ENCODE measurements at places on chromosomes 7 and 10.
A peak's percentile ranks its signal among the peaks of the same experiment; 100 is the strongest.

- no peak for DNase-seq
Measured at GRCh38 chr10:82934429-82934828, 1059.4 kb downstream of the NRG3 start.

GRCh38 chr7:90224195-90224594 lies 12.7 kb downstream of the STEAP2 start:
- no peak for DNase-seq

DNA sequence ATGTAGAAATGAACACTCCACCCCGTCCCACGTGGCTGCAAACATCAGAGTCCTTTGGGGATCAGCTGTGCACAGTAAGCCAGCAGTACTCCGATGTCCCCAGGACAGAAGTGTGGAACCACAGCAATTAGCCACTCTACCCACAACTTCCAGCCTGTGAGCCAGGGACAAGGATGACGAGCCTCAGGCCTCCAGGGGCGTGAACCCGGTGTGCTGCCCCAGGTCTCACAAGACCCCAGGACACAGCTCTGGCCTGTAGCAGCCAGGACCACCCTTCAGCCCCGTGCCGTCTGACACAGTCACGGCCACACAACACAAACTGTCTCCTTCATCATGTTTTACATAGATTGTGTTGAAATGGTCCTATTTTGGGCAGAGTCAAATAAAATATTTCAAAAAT lies 113.0 kb upstream of the DIP2C start:
- DNase-seq, result no peak

DNA sequence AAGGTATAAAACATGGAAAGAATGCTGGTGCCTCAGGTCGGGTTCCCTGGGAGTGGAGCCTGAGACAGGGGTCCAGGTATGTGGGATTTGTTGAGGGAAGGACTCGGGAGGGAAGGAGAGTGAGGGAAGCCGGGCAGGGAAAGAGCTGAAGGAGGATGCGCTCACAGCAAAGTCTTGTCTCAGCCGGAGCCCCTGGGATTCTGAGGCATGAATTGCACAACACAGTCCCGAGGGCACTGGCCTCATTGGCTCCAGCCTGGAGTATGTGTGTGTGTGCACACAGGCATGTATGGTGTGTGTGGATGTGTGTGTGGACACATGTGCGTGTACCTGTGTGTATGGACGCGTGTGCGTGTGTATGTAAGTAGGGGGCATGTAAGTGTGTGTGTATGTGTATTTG lies 87.4 kb downstream of the WDFY4 start:
- no peak for DNase-seq

GRCh38 chr7:29885626-29886025 lies 79.3 kb downstream of the WIPF3 start:
- DNase-seq, result no peak

- no peak for DNase-seq
Measured at GRCh38 chr10:7412237-7412927, 1.5 kb upstream of the SFMBT2 start.

DNA sequence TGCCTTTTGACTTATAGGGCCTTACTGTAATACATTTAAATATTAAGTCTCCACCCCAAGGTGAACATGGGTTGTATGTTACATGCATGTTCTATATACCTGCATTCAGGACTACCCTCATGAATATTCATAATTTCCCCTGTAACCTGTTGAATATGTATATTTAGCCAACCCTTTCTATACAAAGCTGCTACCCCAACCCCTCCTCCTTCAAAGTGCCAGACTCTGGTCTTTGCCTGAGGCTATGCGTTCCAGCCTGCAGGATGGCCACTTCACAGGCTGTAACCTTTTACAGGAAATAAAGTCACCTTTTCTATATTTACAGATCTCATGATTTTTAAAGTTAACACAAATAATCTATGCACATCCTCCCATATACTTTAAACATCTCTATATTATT lies 10.1 kb upstream of the UNC5B start:
- no peak for DNase-seq

- no peak for DNase-seq
Measured at GRCh38 chr7:98629001-98629431, 11.9 kb downstream of the NPTX2 start.

DNA sequence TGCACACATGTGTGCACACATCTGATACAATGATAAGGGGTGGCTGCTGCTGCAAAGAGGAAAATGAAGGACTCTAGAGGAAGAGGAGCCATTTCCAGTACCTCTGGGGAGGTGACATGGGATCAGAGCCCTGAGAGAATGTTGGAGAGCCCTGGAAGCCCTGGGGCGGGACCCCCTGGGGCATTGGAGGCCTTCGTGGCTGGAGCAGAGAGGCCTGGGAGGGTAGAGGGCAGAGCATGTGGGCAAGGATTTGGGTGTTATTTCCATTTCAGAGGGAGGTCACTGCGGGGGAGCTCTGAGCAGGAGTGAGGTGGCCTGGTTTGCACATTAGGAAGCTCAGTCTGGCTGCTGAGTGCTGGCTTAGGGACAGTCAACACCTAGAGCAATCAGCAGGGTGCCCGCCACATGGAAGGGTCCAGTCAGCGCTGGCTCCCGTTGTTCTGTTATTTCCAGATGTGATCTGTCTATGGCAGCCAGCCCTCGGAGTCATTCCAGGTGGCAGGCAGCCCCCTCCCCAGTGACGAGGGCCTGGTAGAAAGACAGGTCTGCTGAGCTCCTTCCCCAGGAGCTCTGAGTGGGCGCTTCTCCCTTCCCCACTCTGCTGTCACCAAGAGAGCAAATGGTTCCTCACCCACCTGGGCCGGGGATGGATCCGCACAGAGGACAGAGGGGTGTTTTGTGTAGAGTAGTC lies 24.1 kb upstream of the BTBD16 start:
- DNase-seq, result no peak

DNA sequence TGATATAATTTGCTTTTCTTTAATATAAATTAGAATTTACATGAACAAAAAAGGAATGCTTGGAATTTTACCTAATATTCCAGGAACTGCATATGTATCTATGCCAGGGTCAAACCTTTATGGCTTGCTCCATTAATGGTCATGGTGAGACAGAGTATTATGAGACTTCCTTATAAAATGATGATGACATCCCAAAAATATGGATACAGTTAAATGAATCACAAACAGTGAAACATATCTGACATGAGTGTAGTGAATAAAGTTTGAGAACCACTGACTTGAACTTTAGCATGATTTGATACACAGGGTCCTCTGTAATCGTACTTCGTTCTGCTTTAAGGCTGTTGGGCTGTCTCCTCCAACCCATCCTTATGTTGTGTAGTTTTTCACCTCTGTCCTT lies 51.8 kb downstream of the MARCHF5 start:
- DNase-seq, result no peak

DNA sequence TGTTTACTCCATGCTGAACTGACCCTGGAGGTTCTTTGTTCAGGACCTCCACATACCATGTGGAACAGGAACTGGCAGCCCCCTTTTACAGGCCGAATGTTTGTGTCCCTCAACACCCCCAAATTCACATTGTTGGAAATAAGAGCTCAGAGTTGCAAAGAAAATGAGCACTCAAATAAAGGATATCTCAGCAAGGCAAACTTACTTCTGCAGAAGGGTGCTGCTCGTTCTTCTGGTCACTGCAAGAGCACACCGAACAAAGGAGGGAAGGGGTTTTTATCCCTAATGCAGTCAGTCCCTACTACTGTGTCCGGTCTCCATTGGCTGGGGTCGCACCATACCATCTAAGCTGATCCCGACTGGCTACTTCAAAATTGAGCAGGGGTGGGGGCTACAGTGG lies 68.1 kb downstream of the PYROXD2 start:
- no peak for DNase-seq

DNA sequence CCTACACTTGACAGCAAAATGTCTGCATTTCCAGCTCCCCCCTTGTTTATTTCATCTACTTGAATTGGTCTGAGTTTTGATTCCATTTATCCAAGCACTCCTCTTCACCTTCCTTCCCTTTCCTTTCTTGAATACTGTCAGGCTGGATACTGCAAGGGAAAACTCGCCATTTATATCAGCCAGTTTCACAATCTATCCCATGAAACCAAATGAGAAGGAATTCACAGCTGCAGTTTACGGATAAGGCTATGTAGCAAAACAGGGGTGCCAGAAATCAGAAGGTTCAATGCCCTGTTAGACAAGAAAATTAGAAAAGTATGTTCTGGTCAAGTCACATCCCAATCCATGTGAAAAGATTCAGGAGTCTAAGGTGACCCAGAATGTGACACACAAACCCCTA lies 28.1 kb downstream of the CCDC6 start:
- no peak for DNase-seq

GRCh38 chr10:95474228-95475002 lies 86.8 kb downstream of the SORBS1 start:
- DNase-seq, result no peak

- DNase-seq, result no peak
Measured at GRCh38 chr7:149291781-149292461, 29.9 kb downstream of the ZNF783 start.

GRCh38 chr10:96803288-96803664 lies 28.8 kb upstream of the LCOR start:
- DNase-seq, result no peak

DNA sequence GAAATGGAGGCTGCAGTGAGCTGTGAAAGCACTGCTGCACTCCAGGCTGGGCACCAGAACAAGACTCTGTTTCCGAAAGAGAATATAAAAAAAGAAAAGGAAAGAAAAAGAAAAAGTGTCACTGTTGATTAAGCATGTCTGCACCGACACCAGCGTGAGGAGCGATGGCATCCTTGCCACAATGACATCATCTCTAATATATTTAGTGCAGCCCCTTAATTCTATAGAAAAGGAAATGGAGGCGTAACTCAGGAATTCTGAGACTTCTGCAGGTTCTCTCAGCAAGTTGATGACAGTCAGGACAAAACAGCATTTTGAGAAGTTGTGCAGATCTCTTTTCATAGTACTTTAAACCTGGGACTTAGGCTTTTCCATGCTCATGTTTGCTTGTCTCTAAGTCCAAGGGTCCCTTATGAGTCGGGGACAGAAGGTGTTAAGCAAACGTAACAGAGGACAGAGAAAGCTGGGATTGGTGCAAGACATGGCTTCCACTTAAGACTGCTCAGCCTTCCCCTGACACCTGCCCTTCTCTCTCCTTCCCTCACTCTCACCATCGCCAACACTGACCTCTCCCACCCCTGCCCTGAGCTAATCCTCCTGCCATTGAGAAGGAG lies 16.9 kb upstream of the ANKRD1 start:
- DNase-seq, result no peak

DNA sequence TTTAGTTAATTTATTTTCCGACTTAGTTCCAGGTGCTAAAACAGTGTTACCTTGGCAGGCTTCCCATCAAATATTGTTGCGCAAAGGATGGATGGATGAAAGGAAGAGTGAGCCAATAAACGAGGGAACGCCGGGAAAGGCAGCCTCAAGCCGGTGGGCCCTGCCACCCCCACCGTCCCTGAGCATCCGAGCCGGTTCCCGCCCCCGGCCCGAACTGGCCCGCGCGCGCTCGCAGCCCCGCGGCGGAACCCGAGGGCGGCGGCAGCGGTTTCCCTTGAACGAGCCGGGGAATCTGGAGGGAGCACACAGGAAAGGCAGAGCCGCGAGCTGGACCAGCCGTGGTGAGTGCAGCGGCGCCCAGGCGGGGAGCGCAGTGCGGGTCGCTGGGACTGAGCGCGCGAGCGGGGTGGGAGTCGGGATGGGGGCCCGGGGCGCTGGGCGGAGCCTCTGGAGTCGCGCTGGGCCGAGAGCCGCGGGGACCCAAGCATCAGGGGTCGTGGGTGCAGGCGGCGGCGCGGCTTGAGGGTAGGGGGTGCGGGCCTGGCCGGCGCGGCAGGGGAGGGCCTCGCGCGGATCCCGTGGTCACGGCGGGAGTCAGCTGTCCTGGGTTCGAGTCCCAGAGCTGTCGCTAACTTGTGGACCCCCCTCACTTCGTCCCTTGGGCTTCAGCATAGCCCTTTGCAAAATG lies at the start of gene AGK:
TSS of gene AGK (plus strand) at position 317 of the 688 bp plus-strand sequence. CDS start 4,057 bp downstream, outside the sequence.
- DNase-seq, result peak; percentile 29

DNA sequence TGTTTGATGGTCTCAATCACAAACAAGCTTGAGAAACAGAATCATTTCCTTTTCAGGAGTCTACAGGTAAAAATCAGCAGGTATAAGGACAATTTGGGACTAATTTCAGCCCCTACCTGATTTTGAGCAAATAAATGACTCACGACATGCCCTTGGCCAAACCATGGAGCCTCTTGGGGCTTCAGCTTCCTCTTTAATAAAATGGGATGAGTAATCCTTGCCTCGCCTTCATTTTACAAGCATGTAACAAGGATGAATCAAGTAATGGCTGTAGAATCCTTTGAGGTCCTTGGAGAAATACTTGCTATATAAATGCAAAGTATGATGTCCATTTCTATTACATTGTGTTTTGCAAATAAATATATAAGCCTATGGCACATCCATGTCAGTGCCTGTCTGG lies 212.8 kb upstream of the PODXL start:
- no peak for DNase-seq

DNA sequence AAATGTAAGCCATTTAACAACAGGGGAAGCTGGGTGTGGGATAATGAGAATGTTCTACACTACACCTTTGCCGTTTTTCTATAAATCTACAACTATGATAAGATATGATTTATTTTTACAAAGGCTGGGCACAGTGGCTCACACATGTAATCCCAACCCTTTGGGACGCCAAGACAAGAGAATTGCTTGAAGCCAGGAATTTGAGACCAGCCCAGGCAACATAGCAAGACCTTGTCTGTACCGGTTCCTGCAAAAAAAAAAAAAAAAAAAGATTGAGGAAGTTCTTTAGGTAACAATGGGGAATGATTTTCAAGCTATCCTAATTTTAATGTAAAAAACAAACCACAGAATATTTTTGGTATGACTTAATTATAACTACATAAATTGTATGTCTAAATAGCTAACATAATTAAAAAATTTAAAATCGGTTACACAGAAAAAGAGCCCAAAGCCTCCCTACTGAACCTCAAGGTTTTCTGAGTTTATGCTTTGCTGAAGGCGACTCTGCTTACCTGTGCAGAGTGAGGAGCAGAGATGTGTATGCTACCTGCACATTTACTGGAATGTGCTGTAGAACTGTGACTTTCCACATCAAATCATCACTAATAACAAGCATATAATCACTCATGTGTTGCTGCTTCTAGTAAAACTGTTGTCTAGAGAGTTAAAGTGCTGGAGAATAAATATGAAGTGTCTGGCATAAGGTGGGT lies 163.4 kb downstream of the ATE1 start:
- DNase-seq, result no peak

- DNase-seq, result peak; percentile 84
Measured at GRCh38 chr10:112526139-112526538, 79.1 kb downstream of the VTI1A start.

DNA sequence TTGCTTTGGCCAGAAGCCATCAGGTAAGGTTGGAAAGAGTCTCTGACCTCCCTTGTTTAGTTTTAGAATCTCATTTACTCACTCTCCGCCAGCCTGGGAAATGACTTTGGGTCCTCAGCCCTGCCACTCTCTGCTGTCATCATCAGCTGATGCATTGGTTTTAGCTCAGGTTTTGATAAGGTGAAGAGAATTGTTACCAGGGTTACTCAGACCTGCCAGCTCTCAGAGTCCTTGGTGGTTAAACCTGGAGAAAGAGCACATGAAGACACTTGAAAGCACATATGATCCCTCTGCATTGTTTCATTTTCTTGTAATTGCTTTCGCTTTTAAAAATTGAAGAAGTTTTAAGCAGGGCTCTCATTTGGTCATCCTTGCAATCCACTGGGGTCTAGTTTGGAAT lies 4.0 kb upstream of the CROT start:
- DNase-seq, result no peak
